Osteoblast (primary cell): ENCODE measurements at places on chromosomes 3 and 15. TPM values are rescaled to one million over a fixed set of nuclear protein-coding genes. Genes with fewer than 3 reads are reported as not detected.

- no peaks in the 10 kb centered on the region for H3K36me3 ChIP-seq
- H3K27me3 ChIP-seq = peaks cover 39% of the 10 kb centered on the region
- H3K4me1 ChIP-seq = no peaks in the 10 kb centered on the region
- DNase-seq = no peak
These were observed 371 bp upstream of the CLSTN2 start for GRCh38 chr3:139934613-139935015.

GRCh38 chr15:52790169-52790708 is at the start of gene ONECUT1:
Gene ONECUT1 (minus strand): TSS chr15:52790336. CDS start chr15:52789884, 452 bp downstream.
- H3K27ac ChIP-seq = no peak within 1 kb of the TSS
- peak within 1 kb of the TSS; percentile 61 for H3K4me3 ChIP-seq
- H3K27me3 ChIP-seq = peaks cover 82% of the 10 kb centered on the region
- DNase-seq = peak; percentile 97
- H3K4me1 ChIP-seq = no peaks in the 10 kb centered on the region

- H3K27ac ChIP-seq = no peak overlapping the region
- H3K4me1 ChIP-seq = peaks cover 11% of the 10 kb centered on the region
- no peaks in the 10 kb centered on the region for H3K36me3 ChIP-seq
- peak; percentile 46 for DNase-seq
These were observed 26.0 kb downstream of the FBXW12 start for GRCh38 chr3:48397767-48398681.

GRCh38 chr15:38252481-38253350 is at the start of gene SPRED1:
Gene SPRED1 (plus strand): TSS chr15:38252836. CDS start chr15:38253186, 350 bp downstream.
- peaks cover 40% of the 10 kb centered on the region for H3K4me1 ChIP-seq
- peak within 1 kb of the TSS; percentile 96 for H3K4me3 ChIP-seq
- H3K27ac ChIP-seq = peak within 1 kb of the TSS; percentile 77

GRCh38 chr15:41011055-41011815 is 58.0 kb downstream of the CHAC1 start:
- no peaks in the 10 kb centered on the region for H3K27me3 ChIP-seq
- peaks cover 4% of the 10 kb centered on the region for H3K4me1 ChIP-seq
- no peak for DNase-seq
- H3K27ac ChIP-seq = no peak overlapping the region

GRCh38 chr3:71046791-71047190 is 536.7 kb downstream of the FOXP1 start:
- H3K36me3 ChIP-seq = peaks cover 93% of the 10 kb centered on the region
- peak overlapping the region; percentile 2 for H3K27ac ChIP-seq
- no peak overlapping the region for H3K4me3 ChIP-seq
- no peak for DNase-seq

DNA sequence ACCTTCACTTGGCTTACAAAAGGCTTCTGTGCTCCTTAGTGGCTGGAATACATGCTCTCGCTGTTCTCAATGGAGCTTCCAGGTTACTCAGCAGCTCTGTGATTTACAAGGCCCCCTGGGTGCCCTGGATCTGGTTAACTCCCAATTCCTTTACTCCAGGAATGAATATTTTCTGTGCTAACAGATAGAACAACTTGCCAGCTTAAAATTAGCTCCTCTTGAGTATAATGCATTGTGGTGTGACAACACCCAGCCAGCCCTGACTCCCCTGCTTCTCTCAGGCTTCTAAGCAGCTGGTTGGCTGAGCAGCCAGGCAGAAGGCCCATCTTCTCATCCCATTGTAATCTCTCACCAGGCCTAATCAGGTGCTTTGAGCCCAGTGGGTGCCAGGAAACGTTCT is 246.4 kb downstream of the ALCAM start:
- H3K4me1 ChIP-seq = peaks cover 3% of the 10 kb centered on the region
- no peak overlapping the region for H3K27ac ChIP-seq
- no peaks in the 10 kb centered on the region for H3K27me3 ChIP-seq
- no peak for DNase-seq

DNA sequence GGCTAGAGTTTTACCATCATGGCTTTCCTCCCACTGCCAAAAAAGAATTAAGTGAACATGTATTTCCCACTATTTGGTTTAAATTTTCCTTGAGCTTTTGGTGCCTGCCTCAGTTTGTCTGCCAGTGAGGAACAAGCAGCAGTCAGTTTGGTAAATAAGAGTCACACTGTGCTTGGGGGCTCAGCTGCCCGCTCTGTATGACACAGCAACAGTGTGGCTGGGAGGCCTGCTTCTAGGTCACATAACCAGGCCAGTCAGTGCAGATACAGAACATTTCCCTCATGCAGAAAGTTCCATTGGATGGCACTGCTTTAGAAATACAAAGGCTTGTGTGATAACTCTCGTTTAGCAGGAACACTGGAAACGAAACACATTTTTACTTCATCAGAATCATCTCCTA is 25.7 kb downstream of the FYCO1 start:
- peaks cover 29% of the 10 kb centered on the region for H3K4me1 ChIP-seq
- H3K27ac ChIP-seq = no peak overlapping the region
- H3K36me3 ChIP-seq = peaks cover 50% of the 10 kb centered on the region
- H3K4me3 ChIP-seq = no peak overlapping the region

Gene SKIC8
- 62.6 and 64.8 TPM in 2 replicates for total RNA-seq

Gene FBXO40
- total RNA-seq = not detected in 2 replicates

Gene USP50
- 1.1 and 1.8 TPM in 2 replicates for total RNA-seq

Gene RABL3
- 13.3 and 15.2 TPM in 2 replicates for total RNA-seq
